SK-MEL-5 (cell line): ENCODE measurements at places on chromosomes 11 and 22. TPM values are rescaled to one million over a fixed set of nuclear protein-coding genes. Genes with fewer than 3 reads are reported as not detected.

GRCh38 chr11:12556788-12557384 is 117.3 kb upstream of the TEAD1 start:
- peak; percentile 85 for DNase-seq

DNA sequence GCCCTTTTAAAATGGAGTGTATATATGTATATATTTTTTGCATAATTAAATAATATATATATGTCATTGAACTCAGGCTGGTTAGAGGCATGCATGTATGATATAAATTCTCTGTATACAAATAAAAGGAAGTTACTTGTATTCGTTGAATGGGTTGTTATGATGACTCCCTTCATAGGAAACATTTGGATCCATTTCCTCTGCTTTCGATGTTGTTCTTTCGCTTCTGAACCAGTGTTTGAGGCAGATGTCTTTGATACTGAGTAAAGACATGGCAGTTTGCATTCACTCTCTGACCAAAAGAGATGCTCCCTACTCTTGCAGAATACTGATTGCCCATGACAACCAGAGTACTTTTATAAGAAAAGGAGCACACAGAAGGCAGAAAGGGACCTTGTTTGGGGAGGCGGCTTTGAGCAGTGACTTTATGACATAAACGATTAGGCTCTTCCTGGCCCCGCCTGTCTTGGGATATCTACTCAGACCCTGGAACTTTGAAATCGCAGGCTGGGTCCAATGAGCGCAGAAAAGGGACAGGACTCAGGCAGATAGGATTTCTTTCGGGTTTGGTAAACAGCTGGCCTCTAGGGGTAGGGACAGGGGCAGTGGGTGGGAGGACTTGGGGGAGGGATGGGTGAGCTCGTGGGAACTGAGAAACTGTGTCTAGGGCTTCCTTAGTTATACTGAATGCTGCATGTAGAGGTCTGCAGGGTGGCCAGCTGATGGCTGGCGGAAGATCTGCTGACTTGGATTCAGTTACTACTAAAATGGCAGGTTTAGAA is 23.2 kb downstream of the TIMP3 start:
- DNase-seq: no peak

DNA sequence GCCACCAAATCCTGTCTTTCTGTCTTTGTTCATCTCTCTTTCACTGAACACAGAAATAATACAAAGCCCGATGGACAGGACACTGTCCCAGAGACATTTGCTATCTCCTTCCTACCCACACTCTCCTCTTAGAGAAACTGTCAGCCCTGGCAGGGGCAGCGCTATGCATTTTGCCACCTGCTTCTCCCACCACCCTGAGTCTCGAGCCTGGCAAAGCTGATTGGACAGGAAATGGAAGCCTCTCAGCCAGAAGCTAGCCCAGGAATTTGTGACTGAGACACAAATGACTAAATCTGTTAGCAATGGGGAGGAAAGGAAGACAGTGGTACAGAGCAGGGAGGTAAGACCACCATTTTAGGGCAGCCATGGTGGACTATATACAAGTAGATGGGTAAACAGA is 14.9 kb upstream of the GALNT18 start:
- no peak for DNase-seq

DNA sequence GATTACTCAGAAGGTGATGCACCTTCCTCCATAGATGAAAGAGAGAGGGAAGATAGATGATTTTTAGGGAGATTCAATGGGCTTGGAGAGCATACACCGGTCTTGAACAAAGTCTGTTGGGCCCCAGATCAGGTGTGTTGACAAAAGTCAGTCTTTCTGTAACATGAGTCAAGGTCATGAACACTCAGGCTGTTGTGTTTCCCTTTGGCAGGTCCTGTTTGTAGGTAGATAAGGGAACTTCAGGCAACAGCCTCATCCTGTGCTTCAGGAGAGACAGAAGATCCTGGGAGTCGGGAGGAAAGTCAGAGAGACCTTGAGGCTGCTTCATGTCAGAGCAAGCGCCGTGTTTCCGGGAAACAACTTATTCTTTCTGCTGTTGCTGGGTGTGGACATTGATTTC is 703.1 kb downstream of the BRD1 start:
- no peak for DNase-seq

DNA sequence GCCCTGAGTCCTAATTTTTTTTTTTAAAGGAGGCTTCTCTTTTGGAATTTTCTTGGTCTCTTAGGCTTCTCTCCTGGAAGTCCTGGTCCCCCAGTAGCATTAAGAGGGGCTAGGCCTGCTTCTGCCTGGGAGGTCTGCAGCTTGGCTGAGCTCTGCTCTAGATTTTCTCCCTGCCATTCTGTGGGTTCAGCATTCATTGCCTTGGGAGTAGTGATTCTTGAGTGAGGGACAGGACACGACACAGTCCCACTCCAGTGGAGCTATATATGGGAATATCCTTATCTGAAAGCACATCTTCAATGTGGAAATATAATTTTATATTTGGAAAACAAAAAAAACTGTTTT is 3.7 kb downstream of the IGSF22 start:
- DNase-seq: no peak

DNA sequence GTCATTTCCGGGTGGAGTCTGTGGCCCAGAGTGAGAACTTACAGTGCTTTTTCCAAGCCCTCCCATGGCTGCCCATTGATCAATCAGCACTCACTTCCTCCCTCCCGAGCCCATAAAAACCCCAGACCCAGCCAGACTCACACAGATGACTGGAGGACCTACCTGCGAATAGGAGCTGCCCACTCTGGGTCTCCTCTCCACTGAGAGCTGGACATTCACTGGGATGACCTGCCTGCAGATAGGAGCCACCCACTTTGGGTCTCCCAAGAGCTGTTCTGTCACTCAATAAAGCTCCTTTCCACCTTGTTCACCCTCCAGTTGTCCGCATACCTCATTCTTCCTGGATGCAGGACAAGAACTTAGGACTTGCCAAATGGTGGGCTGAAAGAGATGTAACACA is 56.0 kb upstream of the B3GNT6 start:
- no peak for DNase-seq

DNA sequence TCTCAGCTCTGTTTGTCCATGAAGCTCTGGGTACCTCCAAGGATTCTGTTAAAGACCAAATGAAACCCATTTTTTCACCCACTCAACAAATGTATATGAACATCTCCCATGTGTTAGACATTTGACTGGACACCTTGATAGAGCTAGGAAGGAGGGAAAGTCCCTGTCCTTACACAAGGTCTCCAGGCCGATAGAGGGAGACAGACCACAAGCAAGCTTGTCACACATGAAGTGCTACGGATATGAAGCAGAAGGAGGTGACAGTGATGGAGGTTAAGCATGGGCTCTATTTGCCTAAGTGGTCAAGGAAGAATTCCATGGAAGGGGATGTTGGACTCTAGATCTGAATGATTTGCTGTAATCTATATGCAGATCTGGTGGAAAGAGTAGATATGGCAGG is 138.5 kb downstream of the MYO18B start:
- DNase-seq: peak; percentile 25

DNA sequence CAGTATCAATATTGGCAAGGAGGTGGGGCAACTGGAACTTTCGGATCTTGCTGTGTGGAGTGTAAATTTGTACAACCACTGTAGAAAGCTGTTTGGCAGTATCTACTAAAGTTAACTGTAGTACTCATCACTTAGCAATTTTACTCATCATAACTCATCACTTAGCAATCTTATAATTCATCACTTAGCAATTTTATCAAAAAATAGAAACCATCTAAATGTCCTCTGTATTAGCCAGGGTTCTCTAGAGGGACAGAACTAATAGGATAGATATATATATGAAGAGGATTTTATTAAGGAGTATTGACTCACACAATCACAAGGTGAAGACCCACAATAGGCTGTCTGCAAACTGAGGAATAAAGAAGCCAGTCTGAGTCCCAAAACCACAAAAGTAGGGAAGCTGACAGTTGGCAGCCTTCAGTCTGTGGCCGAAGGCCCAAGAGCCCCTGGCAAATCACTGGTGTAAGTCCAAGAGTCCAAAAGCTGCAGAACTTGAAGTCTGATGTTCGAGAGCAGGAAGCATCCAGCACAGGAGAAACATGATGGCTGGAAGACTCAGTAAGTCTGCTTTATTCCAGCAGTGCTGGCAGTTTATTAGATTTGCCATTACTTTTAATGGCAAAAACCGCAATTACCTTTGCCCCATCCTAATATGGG is 92.9 kb upstream of the USP47 start:
- DNase-seq: no peak

- DNase-seq: no peak
Measured at GRCh38 chr11:73286240-73286810, 14.2 kb downstream of the P2RY6 start.

DNA sequence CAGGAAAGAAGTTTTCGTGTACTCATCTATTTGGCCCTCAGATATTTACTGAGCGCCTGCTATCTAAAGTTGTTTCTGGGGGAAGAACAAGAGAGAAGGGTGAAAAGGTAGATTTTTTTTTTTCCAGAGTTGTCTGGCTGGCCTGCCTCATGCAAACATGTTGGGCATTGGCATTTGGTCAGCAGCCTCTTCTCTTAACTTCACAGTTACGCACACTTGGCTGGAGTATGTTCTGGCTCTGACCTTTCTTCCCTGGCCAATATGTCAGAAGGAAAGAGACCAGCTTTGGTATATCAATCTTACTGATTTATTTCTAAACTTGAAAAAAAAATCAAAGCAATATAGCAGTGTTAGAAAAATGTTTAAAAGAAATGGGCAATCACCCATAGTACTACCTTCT is 54.2 kb upstream of the GRAMD1B start:
- no peak for DNase-seq

- DNase-seq: peak; percentile 19
Measured at GRCh38 chr22:26259510-26259909, 90.2 kb downstream of the SEZ6L start.

DNA sequence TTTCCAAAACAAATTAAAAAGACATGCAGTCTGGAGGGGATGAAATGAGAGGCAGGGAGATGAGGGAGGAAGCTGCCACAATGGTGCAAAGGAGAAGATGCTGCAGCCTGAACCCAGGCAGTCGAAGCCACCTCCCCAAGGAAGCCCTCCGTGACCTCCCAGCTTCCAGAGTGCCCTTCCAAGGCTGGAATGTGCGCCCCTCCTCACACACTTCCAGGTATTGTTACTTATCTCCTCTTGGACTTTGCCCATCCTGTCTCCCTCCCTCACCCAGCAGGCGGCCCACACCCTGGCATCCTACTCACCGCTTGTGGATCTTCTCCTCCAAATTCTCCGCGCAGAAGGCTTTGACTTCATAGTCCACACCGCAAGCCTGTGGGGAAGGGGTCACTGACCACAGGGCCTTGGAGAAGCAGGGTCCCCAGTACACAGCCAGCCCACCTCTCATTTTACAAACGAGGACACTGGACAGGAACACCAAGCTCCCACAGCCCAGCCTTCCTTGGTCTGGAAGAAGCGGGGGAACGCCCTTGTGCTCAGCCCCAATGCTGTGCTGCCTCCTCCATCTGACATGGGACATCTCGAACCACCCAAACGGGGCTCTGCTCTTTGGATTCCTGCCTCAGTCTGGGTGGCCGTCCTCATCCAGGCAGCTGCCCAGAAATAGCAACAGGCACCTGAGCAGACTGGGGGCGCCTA is 40.3 kb downstream of the TPBGL start:
- DNase-seq: no peak

- DNase-seq: no peak
Measured at GRCh38 chr11:8775332-8775731, 92.7 kb downstream of the RPL27A start.

DNA sequence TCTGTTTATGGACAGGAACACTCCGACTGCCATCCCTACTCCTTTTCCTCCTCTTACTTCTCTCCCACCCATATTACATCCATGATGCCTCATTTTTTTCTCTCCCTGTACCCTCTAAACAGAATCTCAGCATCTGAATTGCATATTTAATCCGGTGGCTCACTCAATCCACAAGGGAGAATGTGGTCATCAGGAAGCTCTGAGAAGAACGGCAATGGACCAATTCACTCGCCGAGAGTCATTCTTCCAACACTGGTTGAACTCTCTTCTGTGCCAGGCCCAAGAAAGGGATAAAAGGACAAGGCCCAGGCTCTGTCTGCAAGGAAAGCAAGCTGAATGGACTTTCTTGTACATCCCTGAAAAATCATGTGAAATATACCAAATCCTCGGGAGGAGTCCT is 15.9 kb downstream of the MAP6 start:
- DNase-seq: no peak

The SLC25A17 gene
- total RNA-seq: 39.0 and 45.4 TPM in 2 replicates

The BRSK2 gene
- 4.5 and 8.2 TPM in 2 replicates for total RNA-seq

The GGT1 gene
- total RNA-seq: 3.8 and 4.9 TPM in 2 replicates
